ENCODE measurements at places on chromosomes 5 and 9.

GRCh38 chr5:166639151-166639550, 1652.3 kb upstream of the WWC1 start:
- no peak for DNase-seq

DNA sequence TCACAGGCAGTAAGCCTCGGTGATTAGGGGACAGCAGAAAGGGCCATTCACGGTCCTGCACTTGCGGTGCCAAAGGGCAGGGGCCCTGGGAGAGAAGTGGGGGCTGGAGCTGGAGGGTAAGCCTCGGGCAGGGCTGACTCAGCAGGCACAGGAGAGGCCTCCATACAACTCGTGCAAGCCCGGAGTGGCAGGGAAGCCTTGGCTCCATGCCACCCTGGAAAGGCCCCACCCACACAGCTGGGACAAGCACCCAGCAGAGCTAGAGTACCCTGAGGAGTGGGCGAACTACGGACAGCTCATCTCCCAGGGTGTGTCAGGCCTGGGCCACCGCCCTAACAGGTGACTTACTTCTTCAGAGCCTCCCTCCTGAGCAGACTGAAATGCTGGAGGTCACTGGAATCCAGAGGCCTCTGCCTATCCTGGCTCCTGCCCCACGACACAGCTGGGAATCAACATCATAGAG, 5.6 kb upstream of the CAMK2A start:
- DNase-seq = no peak

- DNase-seq = no peak
Observed at GRCh38 chr9:15357050-15357653, 50.1 kb upstream of the TTC39B start.

GRCh38 chr9:126365780-126366179, 39.2 kb downstream of the MVB12B start:
- DNase-seq = no peak

- DNase-seq = no peak
Observed at GRCh38 chr5:115818821-115819220, 2.4 kb upstream of the CDO1 start.

DNA sequence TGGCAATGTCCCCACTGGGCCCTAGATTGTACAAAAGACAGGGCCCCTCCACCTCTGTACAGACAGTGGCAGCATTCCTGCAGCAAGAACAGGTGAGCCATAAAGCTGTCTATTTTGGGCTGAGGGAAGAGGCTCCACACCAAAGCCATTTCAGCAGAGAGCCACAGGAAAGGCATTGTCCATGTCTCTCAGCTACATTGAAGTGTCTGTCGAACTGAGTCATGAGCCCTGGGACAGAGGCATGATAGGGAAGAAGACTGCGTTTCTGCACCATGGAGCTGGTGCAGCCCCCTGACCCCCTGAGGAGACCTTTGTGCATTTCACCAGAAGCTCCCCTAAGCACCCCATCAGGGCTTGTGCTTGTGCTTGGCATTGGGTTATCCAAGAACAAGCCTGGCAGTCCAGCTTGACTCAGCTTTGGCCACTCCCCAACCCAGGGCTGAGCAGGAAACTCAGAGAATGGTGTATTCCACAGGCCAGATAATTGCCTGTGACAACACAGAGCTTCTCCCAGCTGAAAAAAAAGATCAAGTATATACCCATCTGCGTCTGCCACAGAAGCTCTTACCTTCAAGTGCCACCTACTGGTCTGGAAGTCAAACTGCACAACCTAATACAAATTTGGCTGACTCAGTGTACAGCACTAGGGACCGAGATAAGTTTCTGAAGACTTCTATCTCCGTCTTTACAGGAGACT, 5.9 kb upstream of the FRMD3 start:
- no peak for DNase-seq

DNA sequence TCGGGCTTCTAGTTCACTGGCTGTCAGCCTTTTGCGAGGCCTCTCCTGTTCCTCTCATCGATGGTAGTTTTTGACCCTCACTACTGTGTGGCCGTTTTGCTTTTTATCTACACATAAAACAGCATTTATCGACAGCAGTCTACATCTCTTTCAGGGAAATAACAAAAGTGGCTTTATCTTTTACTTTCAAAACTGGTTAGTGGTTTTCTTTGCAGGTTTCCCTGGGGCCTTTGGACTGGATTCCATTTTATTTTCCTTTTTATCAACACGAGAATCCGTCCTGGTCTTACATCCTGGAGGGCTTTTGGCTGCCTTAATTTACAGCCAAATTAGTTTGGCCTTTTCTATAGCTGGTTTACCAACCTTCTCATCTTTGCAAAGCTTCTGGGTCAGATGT, 793 bp upstream of the PKD2L2 start:
- no peak for DNase-seq

GRCh38 chr9:437574-438001, 222.9 kb downstream of the DOCK8 start:
- no peak for DNase-seq

GRCh38 chr5:84287951-84288350, 96.7 kb downstream of the EDIL3 start:
- DNase-seq = no peak

DNA sequence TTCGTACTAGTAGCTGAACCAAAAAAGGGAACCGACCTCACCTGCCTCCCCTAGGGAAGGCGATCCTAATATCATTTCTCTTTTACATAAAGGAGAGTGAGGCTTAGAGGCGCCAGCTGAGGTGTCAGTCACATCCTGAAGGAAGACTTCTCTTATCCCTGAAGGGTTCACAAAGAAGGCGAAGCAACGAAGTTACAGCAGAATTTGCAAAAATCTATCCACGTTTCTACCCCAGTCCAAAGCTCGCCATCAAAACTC, 598 bp upstream of the KIAA1191 start:
- no peak for DNase-seq

GRCh38 chr5:108669462-108669861, 78.2 kb upstream of the FER start:
- DNase-seq = no peak

- no peak for DNase-seq
Observed at GRCh38 chr5:58200451-58200850, 259.4 kb downstream of the PLK2 start.

Measured in activated CD8-positive, alpha-beta memory T cell treated with anti-CD3 and anti-CD28 coated beads for 48 hours (primary cell).